Lung (tissue), 17 donors: ENCODE measurements at places on chromosomes 13 and 19. TPM values are rescaled to one million over a fixed set of nuclear protein-coding genes. Genes with fewer than 3 reads are reported as not detected.

Gene CERS4
- total RNA-seq, result 65.1 TPM

Gene FBXO17
- 10.4 TPM for total RNA-seq

Gene ERF
- total RNA-seq, result 24.2 TPM

Gene UFM1
- 52.5 TPM for total RNA-seq

Gene RTBDN
- not detected for total RNA-seq

Gene LACC1
- 11.0 TPM for total RNA-seq

Gene ZNF221
- 13.1 TPM for total RNA-seq

Gene KIR3DL2
- total RNA-seq, result 0.09 TPM

Gene GPR4
- 1.3 TPM for total RNA-seq

Gene URAD
- not detected for total RNA-seq

Gene DDA1
- 16.1 TPM for total RNA-seq

Gene UBE2L5
- total RNA-seq, result not detected

Gene ZNF320
- total RNA-seq, result 16.2 TPM

Gene PRKCSH
- 315 TPM for total RNA-seq

Gene CAPN12
- 7.1 TPM for total RNA-seq

Gene IGFLR1
- 3.8 TPM for total RNA-seq

Gene LILRB1
- 5.1 TPM for total RNA-seq

Gene MYH14
- total RNA-seq, result 55.3 TPM

Gene TNNI3
- 4.8 TPM for total RNA-seq

Gene FOSB
- 9.9 TPM for total RNA-seq

Gene PRSS57
- total RNA-seq, result 2.0 TPM

Gene ANGPTL4
- 14.8 TPM for total RNA-seq

Gene CEACAM5
- total RNA-seq, result 0.11 TPM

Gene PTPRS
- 81.7 TPM for total RNA-seq

Gene EPS8L1
- 19.5 TPM for total RNA-seq

Gene DHDH
- total RNA-seq, result 2.8 TPM

Gene SLC5A5
- total RNA-seq, result not detected

Gene CEACAM4
- 15.9 TPM for total RNA-seq

Gene ZNF132
- 7.4 TPM for total RNA-seq

Gene TMEM238
- total RNA-seq, result 31.0 TPM

Gene CATSPERD
- total RNA-seq, result 10.0 TPM

Gene RCBTB1
- 22.8 TPM for total RNA-seq

Gene RINL
- total RNA-seq, result 17.0 TPM

Gene IL12RB1
- 1.3 TPM for total RNA-seq

Gene RNASEH2B
- total RNA-seq, result 38.1 TPM

Gene ZNF382
- total RNA-seq, result 6.7 TPM

Gene ERCC2
- 19.9 TPM for total RNA-seq

Gene CEACAM16
- total RNA-seq, result 0.26 TPM

Gene IGSF23
- not detected for total RNA-seq

Gene ZNF681
- 2.1 TPM for total RNA-seq

Gene NOP53
- total RNA-seq, result 146 TPM

Gene CA11
- total RNA-seq, result 5.4 TPM

Gene CLN5
- total RNA-seq, result 41.7 TPM

Gene LRRC25
- total RNA-seq, result 8.5 TPM

Gene C3
- 1,612 TPM for total RNA-seq

Gene KIR2DL3
- 0.15 TPM for total RNA-seq

Gene POU2F2
- 3.2 TPM for total RNA-seq

Gene DNMT1
- 85.7 TPM for total RNA-seq

Gene LIM2
- total RNA-seq, result not detected

Gene NAA16
- 21.2 TPM for total RNA-seq

Gene KCNRG
- total RNA-seq, result 9.0 TPM

Gene ZNF729
- not detected for total RNA-seq

Gene LIN37
- 11.4 TPM for total RNA-seq

Gene CACNG8
- total RNA-seq, result 0.15 TPM

Gene ANKRD10
- total RNA-seq, result 95.0 TPM

Gene CCDC194
- 0.74 TPM for total RNA-seq
